Activated gamma-delta T cell treated with Interleukin-2 at 50 U/mL for 16 hours (primary cell): ENCODE measurements at places on chromosomes 12 and 14.

GRCh38 chr14:75277815-75278421, 710 bp upstream of the FOS start:
- DNase-seq: no peak

- no peak for DNase-seq
These were observed 11.1 kb upstream of the EPS8 start for GRCh38 chr12:15800278-15800677.

- no peak for DNase-seq
These were observed 11.8 kb upstream of the OR6S1 start for GRCh38 chr14:20652996-20653975.

DNA sequence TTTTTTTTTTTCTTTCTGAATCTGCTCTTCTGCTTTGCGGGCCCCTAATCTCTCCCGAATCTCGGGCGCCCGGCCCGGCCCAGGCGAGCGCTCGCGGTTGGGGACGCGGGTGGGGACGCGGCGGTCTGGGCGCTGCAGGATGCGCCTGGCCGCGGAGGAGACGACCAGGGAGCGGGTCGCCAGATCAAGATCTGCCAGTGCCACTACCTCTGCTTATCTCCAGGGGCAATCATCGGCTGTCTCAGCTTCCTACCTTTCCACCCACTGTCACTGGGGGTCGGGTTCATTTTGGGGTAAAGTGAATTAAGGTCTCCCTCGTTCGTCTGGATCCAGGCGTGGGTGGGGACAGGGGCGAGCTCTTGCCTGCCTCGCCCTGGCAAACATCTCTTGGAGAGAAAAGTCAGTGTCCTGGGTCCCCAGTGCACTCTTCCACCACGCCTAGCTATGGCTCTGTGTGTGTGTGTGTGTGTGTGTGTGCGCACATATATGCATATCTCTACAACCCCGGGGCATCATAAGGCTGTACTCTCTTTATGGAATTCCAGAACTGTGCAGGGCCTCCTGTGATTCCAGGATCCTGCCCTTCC, 422.3 kb downstream of the VRK1 start:
- DNase-seq: peak; percentile 10

- DNase-seq: no peak
These were observed 963.2 kb downstream of the DIO2 start for GRCh38 chr14:79248126-79248525.

DNA sequence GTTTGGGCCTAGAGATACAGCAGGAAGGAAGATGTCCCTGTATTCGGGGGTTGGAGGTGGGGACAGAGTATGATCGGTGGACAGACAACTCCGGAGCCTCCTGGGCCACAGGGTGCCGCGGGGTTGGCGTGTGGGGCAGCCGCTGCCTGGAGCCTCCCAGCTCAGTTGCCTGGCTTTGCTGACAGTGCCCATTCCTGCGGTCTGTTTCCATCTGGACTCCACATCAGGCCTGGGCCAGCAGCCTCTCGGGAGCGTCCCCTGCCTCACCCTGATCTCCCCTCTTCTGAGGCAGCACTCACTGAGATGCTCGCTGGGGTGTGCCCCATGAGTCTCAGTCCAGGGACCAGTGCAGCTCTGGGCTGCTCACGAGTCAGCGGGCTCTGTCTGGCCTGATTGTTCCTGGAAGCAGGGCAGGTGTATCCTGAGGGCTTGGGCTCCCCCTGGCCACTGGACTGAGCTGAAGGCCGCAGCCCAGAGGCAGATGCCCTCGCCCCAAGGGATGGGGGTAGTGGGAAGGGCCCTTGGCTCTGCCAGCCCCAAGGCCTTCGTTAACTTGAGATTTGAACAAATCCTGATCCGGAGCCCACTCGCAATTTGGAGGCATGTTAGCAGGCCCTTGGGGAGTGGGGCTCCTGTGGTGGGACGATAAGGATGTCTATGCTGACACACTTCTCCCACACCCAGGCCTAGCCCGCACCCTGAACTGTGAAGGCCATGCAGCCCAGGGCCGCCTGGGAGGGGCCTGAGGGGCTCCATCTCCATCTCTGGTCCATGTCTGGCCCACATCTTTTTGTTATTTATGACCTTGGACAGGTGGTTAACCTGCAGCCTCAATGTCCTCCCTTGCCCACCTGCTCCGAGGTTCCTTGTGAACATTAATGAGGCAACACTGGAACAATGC, 7.5 kb downstream of the HIP1R start:
- DNase-seq: no peak

DNA sequence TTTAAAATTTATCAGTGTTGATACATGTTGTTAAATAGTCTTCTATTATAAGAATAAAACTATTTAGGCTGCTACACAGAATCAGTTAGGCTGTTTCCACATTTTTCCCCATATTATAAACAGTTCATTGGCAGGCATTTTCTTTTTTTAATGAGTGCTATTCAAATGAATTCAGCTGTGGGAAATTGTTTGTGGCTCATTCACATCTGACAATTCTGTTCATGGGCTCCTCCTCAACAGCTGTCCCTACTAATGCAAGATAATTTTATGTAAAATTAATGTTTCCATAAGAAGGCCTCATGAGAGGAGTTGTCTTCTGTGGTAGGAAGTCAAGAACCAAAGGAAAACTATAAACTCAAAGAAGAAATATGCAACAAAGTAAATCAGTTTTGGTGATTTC, 218.0 kb downstream of the PPFIA2 start:
- no peak for DNase-seq

GRCh38 chr12:64745980-64746379, 13.2 kb downstream of the GNS start:
- DNase-seq: no peak

GRCh38 chr12:3550839-3551238, 59.8 kb downstream of the PRMT8 start:
- DNase-seq: no peak

DNA sequence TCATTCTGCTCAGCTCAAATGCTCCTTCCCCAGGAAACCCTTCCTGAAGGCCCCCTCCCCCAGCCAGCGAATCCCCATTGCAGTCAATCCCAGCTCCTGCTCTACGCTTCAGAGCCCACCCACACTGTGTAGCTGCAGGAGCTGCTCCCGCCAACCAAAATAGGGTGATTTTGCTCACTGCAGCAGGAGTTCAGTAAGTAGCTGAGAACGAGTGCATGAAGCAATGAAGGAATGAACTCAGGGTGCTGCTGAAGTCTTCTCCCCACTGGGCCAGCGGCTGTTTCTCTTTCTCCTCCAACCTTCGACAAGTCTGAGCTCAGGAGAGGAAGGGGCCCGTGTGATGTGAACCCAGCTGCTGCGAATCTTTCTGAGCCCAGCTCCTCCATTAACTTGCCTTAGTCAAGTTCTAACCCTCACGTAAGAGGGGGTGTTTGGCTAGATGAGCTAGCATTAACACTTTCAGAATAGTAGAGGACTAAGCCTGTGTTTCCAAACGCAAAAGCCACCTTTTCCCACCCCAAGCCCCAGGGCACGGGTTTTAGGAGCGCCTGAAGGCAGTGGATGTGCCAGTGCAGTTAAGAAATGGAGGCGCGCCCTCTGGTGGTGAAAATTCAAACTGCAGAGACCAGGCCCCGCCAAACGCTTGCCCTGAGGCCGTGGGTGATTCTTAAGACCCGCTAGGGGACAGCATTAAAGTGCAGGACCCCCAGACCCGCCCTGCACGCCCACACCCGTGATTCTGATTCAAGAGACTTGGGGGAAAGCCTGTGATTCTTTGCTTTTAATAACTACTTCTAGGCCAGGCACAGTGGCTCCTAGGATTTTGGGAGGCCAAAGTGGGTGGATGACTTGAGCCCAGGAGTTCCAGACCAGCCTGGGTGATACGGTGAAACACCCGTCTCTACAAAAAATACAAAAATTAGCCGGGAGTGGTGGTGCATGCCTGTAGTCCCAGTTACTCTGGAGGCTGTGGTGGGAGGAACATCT, 11.9 kb upstream of the SERPINA4 start:
- DNase-seq: peak; percentile 36

DNA sequence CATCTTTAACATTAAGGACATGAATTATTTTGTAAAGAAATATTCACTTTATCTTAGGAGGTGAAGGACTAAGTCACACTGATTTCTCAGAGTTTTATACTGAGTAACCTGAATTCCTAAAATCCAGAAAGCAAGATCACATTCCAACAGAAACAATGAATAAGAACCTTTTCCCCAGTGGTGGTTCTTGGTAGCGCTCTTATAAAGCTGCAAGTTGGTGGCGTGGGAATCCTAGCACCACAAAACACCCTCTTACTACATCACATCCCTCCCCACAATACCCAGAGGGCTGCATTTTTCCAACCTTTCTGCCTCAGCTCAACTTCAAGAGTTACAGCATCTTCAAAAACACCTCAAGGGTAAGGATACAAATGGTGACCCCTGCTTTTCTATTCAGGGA, 44.0 kb upstream of the SMUG1 start:
- DNase-seq: no peak

- DNase-seq: no peak
These were observed 119.3 kb downstream of the SOX5 start for GRCh38 chr12:23830210-23830609.

DNA sequence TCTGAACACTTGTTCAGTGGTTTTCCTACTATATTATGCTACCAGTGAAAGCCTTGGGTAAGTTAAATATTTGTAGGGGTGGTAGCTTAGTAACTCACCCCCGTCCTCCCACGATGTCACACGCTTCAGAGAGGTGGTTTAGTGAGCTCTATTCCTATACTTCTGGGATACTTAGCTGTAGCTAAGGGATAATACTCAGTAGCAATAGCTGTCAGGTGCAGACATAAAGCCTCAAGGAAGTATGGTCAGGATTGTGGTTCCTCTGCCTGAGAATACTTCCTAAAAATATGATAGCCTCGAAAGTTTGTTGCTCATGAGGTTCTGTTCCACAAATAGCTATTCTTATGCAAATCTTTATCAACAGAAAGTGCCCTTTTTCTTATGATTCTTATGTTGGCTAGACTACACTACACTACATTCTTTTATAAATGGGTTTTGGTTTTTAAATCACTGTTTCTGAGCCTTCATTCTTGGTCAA, 11.9 kb downstream of the DLST start:
- DNase-seq: no peak

DNA sequence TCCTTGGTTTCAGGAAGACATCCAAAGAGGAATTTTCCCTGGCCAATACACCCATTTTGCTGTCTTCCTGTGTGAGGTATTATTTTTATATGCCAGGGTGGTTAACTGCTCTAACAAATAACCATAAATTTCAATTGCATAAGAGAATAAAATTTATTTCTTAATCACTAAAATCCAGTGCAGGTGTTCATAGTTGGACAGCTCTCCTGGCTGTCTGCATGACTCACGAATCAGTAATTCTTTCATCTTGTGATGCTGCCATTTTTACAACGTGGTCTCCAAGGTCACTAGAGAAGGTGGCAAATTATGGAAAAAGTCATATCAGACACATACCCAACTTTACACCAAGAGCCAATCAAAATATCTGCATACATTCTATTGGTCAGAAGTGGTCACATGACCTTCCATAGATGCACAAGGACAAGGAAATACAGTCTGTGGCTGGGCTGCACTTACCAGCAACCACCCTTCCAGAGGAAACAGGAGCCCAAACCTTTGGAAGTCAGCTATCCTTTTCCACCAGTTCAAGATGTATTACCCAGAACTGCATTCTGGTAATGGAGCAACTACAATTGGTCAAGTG, 193.5 kb upstream of the PLEKHG7 start:
- no peak for DNase-seq
